ENCODE measurements at places on chromosomes 1 and 21.

GRCh38 chr1:96968983-96969382 is 247.4 kb downstream of the PTBP2 start:
- no peak for DNase-seq

DNA sequence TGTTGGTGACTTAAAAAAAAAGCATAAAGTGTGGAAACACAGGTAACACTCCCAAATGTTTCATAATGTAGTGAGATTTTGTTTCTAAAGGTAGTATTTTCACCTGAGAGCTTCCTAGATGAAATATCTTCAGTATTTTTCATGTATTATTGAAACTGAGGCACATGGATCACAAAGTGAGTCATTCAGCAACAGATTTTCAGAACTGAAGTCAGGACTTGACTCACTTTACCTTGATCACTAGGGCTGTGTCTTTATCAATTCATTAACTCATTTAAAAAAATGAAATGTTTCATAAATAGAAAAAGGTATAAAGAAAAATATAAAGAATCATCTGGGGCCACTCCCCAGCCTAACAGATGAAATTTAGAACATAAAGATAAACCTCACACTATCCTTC is 66.5 kb upstream of the RCC1 start:
- DNase-seq: no peak

- DNase-seq: no peak
These were observed 738 bp downstream of the INTS7 start for GRCh38 chr1:212034516-212035122.

GRCh38 chr1:247368490-247369145 is 37.0 kb upstream of the ZNF496 start:
- no peak for DNase-seq

DNA sequence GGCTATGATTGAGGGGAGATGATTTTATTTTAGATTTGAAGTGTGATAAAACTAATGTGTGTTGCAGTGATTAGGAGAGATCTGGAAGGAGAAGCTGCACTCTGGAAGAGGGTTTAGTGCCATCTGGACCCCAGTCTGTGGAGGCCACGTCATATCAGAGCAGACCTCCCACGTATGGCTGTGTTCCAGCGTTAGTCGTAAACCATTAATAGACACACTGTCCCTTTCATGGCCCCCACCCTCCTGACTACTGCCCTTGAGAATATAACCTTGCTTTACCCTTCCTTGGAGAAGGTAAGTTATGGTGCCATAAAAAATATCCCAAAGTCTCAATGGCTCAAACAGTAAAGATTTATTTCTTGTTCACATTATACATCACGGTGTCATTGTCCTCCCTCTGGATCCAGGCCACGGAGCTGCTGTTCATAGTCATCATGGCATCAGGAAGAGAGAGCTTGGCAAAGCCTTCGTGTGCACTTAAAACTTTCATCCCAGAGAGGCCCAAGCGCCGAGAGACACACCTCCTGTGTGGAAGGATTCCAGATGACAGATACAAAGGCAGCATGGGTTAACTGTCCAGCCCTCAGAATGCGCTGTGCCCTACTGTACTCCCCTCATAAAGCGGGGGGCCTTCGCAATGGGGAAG is 33.2 kb downstream of the RHOU start:
- DNase-seq: no peak

DNA sequence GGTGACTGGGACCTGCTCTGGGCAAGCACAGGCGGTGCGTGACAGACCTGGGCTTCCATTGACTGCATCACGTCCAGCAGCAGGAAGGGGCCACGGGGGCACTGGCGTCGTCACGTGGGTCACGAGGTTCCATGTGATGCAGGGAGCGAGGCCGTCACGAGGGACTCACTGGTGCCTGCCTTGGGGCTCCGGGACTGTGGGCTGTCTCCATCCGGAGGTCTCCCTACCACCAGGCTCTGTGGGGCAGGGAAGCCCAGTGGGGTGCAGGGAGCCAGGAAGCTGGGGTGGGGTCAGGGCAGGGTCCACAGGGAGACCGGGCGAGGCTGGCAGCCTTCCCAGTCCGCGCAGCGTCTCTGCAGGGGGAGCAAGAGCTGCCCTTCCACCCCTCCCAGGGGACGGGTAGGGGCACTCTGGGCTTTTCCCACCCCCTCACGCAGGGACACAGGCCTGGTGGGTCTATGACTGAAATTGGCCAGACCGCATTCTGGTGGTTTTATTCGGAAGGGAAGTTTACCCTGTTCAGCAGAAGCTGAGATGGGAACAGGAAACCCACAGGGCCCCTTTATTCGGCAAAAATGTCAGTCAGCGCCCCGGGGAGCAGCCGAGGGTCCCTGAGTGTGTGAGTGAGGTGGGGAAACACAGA is 416 bp upstream of the TNFRSF14 start:
- DNase-seq: peak; percentile 12

DNA sequence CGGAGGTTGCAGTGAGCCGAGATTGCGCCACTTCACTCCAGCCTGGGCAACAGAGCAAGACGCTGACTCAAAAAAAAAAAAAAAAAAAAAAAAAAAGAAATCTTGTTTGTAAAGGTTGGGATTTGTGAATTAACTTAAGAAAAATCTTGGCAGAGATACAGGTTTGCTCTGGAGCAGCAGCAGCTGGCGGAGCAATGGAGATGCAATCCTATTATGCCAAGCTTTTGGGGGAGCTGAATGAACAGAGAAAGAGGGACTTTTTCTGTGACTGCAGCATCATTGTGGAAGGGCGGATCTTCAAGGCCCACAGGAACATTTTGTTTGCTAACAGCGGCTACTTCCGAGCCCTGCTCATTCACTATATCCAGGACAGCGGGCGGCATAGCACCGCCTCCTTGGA is 5.6 kb downstream of the ZBTB8B start:
- DNase-seq: no peak

DNA sequence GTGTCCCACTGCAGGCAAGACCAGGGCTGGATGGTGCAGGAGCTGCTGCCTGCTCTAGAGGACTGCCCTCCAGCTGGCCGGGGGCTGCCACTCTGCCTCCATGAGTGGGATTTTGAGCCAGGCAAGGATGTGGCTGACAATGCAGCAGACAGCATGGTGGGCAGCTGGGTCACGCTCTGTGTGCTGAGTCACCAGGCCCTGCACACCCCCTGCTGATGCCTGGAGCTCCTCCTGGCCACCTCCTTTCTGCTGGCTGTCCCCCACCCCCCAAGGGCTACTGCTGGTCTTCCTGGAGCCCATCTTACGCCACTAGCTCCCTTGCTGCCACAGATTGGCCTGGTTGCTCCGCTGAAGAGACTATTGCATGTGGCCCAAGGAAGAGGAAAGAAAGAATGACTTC is 3.9 kb upstream of the ZSCAN20 start:
- DNase-seq: no peak

- DNase-seq: no peak
These were observed 2.5 kb upstream of the C1QA start for GRCh38 chr1:22633697-22634463.

- no peak for DNase-seq
These were observed 4.5 kb downstream of the PRRX1 start for GRCh38 chr1:170668209-170669106.

- peak; percentile 16 for DNase-seq
These were observed 13.5 kb upstream of the SLC19A1 start for GRCh38 chr21:45555557-45556301.

- DNase-seq: no peak
These were observed 16.1 kb downstream of the TRIM67 start for GRCh38 chr1:231177936-231178335.

- no peak for DNase-seq
These were observed 16.8 kb upstream of the JAK1 start for GRCh38 chr1:64983110-64983509.

- DNase-seq: peak; percentile 66
These were observed 18.0 kb downstream of the PCP4 start for GRCh38 chr21:39885119-39885848.

GRCh38 chr1:98515744-98516143 is 145.8 kb upstream of the SNX7 start:
- no peak for DNase-seq

GRCh38 chr1:183891158-183891856 is 86.4 kb downstream of the RGL1 start:
- no peak for DNase-seq

- no peak for DNase-seq
These were observed 1.4 kb downstream of the LDLRAP1 start for GRCh38 chr1:25544819-25545218.

GRCh38 chr1:161206411-161207140 is 4.4 kb downstream of the NDUFS2 start:
- DNase-seq: no peak

DNA sequence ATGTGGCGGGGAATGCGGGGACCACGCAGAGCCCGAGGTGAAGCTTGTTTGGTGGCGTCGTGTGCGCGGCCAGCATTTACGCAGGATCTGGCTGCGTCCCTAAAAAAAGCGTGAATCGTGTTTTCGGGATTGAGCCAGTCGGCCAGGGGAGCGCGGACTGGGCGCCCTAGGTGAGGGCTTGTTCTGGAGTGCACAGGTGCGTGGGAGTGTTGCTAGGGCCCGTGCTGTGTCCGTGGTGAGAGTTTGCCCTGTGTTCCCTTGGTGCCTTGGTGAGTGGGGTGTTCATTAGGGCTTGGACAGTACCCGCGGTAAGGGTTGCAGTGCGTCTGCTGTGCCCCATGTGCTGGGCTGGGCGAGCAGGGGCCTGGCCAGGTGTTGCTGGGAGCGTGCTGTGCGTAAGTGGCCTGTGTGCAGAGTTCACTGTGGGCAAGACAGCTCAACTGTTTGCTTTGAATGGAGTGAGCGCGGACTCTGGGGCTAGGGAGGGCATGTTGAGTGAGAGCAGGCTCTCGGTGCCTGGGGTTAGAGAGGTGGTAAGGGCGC is 673 bp downstream of the CD46 start:
- DNase-seq: no peak

DNA sequence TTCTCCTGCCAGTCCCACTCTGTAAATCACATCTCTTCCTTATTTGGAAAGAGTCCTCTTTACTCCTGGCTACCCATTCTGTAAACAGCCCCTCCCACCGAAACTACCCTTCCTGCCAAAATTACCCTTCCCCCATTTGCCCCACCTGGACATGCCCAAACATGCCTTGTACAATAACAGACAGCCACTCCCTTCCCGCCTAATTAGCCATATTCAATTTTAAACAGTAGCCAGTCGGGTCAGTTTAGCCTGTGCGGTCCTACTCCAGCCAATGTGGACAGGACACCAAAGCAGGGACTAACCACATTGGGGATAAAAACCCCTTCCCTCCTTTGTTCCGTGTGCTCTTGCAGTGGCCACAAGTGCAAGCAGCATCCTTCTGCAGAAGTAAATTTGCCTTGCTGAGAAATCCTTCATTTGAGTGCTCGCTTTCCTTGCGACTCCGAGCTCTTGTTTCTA is 56.3 kb upstream of the MAP10 start:
- no peak for DNase-seq

- no peak for DNase-seq
These were observed 53.3 kb upstream of the QSOX1 start for GRCh38 chr1:180101411-180101810.

DNA sequence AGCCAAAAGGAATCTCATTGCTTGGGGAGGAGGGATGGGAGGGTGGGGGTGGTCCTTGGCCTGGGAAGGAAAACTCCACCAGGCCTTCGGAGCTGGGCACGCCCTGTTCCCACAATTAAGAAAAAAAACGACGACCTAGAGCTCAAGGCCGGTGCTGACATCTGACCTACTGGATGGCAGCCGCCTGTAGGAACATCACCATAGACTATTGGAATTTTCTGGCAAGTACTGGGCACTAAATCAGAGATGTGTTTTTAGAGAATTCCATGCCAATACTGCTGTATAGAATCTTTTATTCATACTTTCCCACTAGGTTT is 729 bp downstream of the NADK start:
- no peak for DNase-seq

DNA sequence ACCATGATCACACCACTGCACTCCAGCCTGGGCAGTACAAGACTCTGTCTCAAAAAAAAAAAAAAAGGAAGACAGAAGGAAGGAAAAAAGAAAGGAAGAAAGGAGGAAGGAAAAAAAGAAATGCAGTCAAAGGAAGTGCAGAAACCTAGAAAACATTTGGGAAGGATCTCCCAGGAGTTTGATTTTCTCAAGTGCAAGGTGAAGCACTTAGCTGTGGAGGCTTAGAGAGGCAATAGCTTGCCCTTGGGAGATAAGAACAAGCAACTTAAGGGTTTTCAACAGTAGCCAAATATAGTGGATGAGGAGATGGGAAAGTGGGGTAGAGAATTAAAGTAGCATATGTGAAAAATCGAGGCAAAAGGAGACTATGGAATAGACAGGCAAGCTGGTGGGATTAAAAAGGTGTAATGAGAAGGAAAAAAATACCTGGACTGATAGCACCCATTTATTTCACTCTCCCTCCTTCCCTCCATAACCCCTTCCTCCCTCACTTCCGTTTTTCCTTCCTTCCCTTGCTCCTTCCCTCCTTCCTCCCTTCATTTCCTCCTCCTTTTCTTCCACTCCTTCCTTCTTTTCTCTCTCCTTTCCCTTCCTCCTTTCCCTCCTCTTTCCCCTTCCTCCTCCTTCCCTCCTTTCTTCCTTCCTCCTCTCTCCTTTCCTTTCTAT is 6.8 kb upstream of the FAM89A start:
- DNase-seq: no peak

GRCh38 chr1:94654459-94654858 is 112.9 kb upstream of the F3 start:
- DNase-seq: no peak

DNA sequence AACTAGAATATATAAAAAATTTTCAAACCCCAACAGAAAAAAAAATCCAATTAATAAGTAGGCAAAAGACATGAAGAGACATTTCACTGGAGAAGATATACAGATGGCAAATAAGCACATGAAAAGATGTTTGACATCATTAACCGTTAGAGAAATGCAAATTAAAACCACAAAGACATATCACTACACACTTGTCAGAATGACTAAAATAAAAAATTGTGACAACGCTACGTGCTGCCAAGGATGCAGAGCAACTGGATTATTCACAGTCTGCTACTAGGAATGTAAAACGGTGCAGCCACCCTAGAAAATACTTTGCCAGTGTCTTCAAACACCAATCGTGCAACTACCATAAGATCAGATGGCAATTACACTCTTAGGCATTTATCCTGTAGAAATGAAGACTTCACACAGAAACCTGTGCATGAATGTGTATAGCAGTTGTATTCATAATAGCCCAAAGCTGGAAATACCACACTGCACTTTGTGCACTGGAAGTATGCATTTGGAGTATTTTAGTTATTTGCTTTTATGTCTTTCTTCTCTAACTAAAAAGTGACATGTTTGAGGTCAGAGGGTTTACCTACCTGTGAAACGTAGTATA is 75.3 kb upstream of the PALMD start:
- DNase-seq: no peak

GRCh38 chr1:88126467-88126866 is 557.6 kb upstream of the PKN2 start:
- DNase-seq: no peak

- DNase-seq: no peak
These were observed at the start of gene PGLYRP4 for GRCh38 chr1:153348511-153349362. PGLYRP4 (minus strand) TSS chr1:153348841; CDS start chr1:153347932, 909 bp downstream.
